ENCODE measurements at places on chromosomes 4 and X.

- no peak for DNase-seq
These were observed 226.1 kb upstream of the AR start for GRCh38 chrX:67317725-67318124.

DNA sequence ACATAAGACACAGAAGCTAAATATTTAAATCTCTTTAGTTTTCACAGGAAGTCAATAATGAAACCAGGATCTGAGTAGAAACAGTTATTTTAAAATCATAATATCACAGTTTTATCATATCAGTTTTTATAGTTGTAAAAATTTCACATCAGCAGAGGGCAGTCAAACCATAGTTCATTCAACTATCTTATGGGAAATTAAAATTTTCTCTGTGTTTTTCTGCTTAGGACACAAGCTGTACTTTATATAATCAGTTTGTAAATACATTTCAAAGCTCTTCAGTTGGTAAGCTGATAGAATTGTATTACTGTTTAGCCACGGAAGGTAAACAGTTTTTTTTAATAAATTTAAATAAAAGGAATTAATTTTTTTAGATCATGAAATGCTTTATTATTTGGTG lies 204.8 kb upstream of the NUDT6 start:
- no peak for DNase-seq

DNA sequence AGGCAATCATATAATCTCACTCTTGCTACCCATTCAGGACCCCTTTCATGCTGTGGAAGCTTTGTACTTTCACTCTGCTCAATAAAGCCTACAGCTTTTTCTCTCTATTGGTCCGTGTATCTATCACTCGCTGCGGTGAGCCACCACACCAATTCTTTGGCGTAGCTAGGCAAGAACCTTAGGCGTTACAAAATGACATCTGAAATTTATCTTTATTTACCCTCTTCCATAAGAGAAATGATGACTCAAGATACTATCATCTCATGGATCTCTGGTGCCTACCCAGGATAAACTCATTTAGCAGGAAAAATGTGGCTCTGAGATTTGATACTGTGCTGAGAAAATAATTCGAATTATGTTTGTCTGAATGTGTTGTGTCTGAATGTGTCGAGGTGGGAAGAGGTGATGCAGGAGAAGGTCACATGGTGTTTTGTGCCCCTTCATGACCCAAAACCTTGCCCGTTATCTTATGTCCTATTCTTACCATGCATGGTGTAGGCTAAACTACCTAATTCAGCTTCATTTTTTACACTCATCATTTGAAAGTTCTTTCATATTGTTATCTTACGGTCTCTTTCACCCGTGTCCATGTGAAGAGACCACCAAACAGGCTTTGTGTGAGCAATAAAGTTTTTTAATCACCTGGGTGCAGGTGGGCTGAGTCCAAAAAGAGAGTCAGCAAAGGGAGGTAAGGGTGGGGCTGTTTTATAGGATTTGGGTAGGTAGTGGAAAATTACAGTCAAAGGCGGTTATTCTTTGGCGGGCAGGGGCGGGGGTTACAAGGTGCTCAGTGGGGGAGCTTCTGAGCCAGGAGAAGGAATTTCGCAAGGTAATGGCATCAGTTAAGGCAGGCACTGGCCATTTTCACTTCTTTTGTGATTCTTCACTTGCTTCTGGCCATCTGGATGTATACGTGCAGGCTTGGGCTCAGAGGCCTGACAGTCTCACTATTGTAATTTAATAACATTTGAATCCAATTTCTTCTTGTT lies 41.6 kb upstream of the GIMD1 start:
- DNase-seq, result no peak

DNA sequence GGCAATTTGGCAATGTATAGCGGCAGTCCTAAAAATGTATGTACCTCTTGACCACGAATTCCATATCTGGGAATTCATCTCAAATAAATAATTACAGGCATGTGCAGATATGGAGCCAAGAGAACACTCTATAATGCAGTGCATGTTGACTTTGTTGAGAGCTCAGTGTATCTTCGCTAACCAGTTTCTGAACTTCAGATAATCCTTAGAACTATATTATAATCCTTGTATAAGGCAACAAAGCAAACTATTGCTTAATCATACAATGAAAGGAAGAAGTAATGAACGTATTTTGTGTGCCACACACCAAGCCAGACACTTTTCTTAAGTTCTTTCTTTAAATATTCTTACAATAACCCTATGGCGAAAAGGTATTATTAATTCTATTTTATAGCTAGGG lies 168.5 kb downstream of the SMIM20 start:
- no peak for DNase-seq

DNA sequence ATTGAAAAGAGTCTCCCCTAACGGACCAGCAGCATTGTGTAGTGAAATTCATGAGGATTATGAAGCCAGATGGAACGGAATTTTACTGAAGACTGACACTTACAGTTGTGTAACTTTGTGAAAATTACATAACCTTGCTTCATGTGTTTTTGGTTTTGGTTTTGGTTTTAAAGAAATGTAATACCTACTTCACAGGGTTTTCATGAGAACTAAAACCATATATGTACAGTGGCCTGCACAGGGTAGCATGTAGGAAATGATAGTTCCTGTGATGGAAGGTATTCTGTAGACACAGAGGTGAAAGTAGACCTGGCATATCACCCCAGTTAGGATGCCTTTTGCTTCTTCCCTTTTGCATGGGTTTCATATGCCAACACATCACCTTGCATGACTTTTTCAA lies 247.0 kb downstream of the BANK1 start:
- DNase-seq, result no peak

GRCh38 chrX:83906921-83907320 lies 46.0 kb downstream of the CYLC1 start:
- no peak for DNase-seq

GRCh38 chr4:60404027-60404426 lies 796.1 kb upstream of the ADGRL3 start:
- DNase-seq, result no peak

DNA sequence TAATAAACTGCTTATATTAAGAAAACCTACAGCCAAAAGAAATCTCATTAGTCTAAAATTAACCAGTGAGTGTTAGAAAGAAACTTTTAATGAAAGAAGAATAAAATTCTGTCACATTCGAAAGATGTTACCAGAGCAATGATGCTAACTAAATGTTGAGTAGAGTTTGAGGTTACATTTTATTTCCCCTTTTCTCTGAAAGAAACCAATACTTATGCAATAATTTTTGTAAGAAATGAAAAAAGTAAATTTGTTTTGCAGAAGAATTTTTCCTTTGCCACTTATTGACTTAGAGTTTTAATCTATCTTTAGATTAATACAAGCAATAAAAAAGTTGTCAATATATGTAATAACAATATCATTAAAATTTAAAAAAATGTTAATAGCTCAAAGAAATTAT lies 574.0 kb upstream of the GALNTL6 start:
- DNase-seq, result no peak
